ENCODE measurements at places on chromosomes 7 and 10. TPM values are rescaled to one million over a fixed set of nuclear protein-coding genes. Genes with fewer than 3 reads are reported as not detected.

GRCh38 chr10:48525113-48525512, 79.8 kb downstream of the ARHGAP22 start:
- no peak for ATAC-seq

DNA sequence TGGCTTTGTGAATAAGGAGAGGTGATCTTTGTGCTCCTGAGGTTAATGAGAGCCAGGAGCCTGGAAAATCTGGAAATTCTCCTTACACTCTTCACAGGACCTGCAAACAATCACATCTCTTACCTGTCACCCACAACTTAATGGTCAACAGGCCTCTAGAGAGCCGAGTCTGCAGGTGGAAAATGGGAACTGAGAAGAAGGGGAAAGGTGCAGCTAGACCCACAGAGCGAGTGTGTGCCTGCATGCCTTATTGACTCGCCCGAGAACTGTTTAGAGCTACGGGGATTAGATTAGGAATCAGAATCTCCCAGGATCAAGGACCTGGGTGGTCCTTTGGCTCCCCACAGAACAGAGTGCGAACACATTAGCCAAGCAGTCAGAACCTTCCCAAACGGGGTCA, 329.6 kb downstream of the PTEN start:
- ATAC-seq: no peak

- no peak for ATAC-seq
Observed at GRCh38 chr10:89138755-89139490, 68.2 kb downstream of the CH25H start.

GRCh38 chr10:99372546-99373271, 43.6 kb downstream of the CNNM1 start:
- ATAC-seq: no peak

- no peak for ATAC-seq
Observed at GRCh38 chr7:33831389-33832141, 73.8 kb upstream of the BMPER start.

Gene TMEM273
- total RNA-seq: 92.2 TPM

Gene STAMBPL1
- total RNA-seq: 72.5 TPM

Gene WDFY4
- 0.35 TPM for total RNA-seq

- no peak for ATAC-seq
Observed at GRCh38 chr7:92150450-92151017, 16.3 kb upstream of the CYP51A1 start.

- no peak for ATAC-seq
Observed at GRCh38 chr10:70135046-70135445, 2.4 kb upstream of the AIFM2 start.

Gene PITX3
- total RNA-seq: not detected

DNA sequence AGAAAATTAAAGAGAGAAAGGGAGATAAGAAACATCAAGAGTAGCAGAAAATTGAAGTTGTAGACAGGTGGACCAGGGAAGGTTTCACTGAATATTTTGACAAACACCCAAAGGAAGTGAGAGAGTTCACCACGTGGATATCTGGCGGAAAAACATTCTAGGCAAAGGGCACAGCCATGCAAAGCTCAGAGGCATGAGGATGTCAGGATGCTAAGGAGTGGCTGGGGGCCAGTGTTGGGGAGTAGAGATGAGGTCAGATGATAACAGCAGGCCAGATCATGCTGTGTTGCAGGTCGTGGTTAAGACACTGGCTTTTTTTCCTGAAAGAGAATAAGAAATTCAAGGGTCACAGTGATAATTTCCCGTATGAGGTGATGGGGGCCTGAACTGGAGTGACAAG, 181.9 kb downstream of the DGKI start:
- ATAC-seq: no peak

Gene DHTKD1
- total RNA-seq: 19.1 TPM

Gene ACBD7
- total RNA-seq: 1.5 TPM

GRCh38 chr7:40354711-40355110, 219.9 kb downstream of the SUGCT start:
- ATAC-seq: no peak

Gene SLC16A12
- total RNA-seq: not detected

Gene SPACDR
- 3.3 TPM for total RNA-seq

DNA sequence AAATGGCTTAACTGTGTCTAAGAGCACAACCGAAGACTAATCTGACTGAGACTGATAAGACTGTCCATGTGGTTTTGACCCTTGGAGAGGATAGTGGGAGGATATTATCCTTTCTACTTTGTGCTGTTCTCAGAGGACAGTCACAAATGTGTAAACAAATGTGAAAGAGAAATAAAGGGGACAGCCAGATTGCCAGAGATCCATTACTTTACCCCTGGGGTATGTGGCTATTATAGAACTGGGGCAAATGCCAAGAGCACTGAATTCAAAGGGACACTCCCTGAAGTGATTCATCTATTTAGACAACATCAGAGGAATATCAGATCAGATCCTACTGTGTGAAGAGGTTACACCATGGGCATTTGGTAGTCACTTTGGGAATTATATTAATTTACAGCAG, 154.7 kb downstream of the RNLS start:
- ATAC-seq: no peak

Gene KIAA1217
- total RNA-seq: 2.6 TPM

Gene FIGNL1
- 62.5 TPM for total RNA-seq

GRCh38 chr10:57968328-57969016, 299.2 kb downstream of the IPMK start:
- ATAC-seq: no peak

DNA sequence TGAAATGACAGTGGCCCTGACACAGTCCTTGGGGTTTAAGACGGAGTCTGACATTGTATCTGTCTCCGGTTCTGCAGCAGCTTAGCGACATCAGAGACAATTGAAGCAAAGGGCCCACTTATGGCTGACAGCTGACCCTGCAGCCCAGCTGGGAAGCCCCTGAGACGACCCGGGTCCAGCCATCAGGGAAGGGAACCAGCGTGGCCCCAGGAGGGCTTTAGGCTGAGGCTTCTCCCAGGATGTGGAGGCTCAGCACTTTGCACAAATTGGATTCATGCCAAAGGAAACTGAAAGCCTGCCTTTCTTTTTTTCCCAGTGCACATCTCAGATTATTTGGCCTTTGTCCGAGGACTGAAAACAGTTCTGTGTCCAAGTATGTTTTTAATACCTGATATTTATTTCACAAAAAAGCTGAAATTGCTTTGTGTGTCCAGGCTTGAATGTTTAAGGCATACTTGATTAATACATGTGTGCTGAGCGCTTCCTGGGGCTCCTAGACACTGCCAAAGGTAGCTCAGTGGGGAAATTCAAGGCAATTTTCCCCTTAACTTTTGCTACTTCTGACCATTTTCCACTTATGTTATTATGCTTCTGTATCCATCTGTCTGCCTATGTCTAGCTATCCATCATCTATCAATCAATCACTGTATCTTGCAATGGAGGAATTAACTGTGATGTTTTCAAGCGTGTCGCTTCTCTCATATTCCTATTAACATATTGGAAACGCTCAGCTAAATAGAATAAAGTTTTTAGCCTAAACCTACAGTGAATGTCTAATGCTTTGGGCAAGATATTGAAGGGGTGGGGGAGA, 34.8 kb downstream of the KLF6 start:
- no peak for ATAC-seq

DNA sequence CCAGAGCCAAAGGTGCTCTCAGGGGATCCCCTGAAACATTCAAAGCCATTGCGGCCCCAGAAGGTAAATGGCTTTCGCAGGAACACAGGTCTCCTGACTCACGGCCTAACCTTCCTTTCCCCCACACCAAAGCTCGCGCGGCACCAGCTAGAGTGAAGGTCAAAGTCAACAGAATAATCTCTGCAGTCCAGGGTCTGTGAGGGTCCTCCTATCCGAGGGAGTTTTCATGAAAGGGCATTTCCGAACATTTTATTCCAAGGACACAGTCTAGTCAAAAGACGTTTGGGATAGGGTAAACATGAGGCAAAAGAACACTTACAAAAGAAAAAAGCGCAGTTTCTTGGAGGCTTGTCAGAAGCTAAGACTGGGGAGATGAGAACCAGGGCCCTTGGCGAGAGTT, 559 bp upstream of the STEAP2 start:
- no peak for ATAC-seq

DNA sequence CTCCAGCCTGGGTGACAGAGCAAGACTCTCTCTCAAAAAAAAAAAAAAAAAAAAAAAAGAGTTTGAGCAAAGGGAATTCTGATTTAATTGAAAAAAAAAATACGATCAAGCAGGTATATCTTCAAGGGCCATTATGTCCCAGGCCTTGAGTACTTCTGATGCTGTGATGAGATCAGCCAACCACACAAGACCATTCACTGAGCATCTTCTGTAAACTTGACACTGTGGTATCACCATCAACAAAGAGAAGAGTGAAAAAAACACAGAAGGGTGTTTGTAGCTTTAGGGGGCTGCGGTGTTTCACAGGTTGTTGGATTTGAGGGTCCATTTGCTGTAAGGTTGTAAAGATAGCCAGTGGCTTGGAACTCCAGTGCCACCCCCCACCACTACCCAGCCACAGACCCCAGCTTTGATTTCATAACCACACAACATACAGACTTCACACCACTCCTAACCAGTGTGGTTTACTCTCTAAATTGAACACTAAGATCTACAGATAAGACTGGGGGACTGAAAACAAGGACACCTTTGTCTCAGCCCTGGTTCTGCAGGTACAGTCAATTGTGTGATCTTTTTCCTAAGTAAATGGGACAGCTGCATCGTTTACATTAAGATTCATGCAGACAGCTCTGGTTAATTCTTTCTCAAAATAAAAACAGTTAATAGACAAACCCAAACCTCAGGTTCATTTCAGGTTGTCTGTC, 66.4 kb downstream of the CDC123 start:
- ATAC-seq: no peak

DNA sequence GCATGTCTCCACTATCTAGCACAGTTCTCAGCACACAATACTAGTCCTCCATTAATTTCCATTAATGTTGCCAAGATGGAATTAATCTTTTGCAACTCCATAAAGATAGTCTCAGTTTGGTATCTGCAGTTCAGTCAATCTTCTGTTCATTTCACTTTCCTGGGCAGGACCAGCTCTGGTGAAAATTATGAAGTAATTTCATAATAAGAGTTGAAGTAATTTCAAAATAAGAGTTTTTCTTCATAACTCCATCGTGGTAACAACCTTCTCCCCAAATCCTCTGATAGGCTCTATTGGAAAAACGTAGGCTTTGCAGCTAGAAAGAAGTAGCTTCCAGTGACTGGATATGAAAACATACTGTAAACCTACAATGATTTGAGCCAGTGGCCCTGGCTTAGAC, 618.2 kb downstream of the TYW1 start:
- ATAC-seq: no peak

DNA sequence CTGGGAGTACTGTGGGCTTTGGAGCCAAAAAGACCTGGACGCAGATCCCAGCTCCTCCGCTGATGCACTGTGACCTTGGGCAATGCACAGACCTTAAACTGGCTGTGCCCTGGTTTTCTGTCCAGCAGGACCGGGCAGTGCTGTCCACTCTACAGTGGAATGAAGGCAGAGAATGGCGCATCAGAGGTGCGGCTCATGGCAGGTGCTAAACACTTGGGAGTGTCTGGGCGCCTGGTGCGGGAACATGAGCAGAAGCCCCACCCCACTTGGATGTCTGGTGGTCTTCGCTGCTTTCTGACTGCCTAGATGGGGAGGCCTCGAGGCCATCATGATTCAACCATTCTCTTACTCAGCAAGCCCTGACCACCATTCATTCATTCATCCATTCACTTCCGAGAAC, 153.7 kb downstream of the GRK5 start:
- no peak for ATAC-seq

Gene DUS4L
- 12.9 TPM for total RNA-seq

- ATAC-seq: no peak
Observed at GRCh38 chr7:92513167-92513902, 15.0 kb downstream of the PEX1 start.

DNA sequence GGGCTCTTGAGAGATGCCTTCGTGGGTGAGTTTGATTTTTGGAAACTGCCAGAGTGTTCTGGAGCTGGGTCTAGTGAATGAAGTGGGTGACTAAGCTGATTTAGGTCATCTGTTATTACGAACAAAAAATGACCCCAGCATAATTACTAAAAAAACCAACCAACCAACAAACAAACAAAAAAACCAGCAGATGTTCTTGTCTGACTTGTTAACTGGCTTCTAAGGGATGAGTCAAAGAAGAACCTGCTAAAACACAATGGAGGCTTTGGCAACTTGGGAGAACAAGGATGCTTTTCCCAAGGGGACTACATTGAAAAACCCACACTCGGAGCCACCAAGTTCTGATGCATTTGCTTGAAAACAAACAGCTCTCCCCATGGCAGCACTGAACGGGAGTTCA, 11.5 kb downstream of the TACR2 start:
- no peak for ATAC-seq

Gene PARP12
- total RNA-seq: 43.6 TPM

- no peak for ATAC-seq
Observed at GRCh38 chr10:116138897-116139296, 134.1 kb downstream of the GFRA1 start.

GRCh38 chr7:105664816-105665525, 83.7 kb upstream of the EFCAB10 start:
- no peak for ATAC-seq

- ATAC-seq: no peak
Observed at GRCh38 chr7:5774790-5775189, 6.7 kb downstream of the RNF216 start.

DNA sequence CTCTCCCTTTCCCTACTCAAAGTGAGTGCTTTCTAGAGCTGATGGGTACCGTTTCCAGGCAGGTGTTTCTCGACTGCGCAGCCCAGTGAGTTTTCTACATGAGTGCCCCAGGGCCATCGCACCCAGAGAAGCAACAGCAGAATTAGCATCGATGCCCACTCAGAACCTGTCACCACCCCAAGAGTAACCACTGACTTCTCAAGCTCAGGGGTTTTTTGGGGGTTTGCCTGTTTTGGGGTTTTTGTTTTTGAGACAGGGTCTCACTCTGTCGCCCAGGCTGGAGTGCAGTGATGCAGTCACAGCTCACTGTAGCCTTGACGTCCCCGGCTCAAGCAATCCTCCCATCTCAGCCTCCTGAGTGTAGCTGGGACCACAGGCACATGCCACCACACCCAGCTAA, 25.7 kb downstream of the SNX8 start:
- no peak for ATAC-seq

Gene FAM20C
- total RNA-seq: 0.08 TPM

DNA sequence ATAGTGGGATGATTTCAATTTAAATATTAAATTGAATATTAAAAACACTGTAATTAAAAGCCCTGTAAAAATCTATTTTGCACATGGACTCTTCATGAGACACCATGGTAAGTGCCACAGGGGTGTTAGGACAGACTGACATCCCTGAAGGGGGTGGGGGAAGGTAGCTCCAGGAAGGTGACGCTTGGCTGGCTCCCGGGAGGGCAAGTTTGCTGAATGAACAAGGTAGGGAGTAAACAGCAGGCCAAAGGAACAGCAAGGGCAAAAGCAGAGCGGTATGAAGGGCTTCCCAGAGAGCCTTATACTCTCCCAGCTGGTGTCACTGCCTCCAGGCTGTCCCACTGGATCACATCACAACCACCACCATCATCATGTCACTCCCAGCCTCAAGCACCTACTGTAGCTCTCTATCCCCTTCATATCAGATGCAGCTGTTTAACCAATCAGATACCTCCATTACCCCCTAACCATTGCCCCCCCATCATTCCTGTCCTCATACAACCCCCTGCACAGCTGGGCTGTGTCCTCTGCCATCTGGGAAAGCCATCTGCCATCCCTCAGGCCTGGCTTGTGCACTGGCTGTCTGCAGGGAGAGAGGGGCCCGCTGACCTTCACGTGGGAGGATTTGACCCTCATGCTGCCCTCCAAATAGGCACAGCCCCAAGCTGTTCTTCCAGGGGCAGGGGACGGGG, 19.5 kb downstream of the HSPA12A start:
- no peak for ATAC-seq

Gene ACSM6
- total RNA-seq: not detected
